A172 (cell line): ENCODE measurements at places on chromosomes 4 and X.

GRCh38 chr4:40908702-40909362 is 159.1 kb downstream of the NSUN7 start:
- peak; percentile 91 for DNase-seq

DNA sequence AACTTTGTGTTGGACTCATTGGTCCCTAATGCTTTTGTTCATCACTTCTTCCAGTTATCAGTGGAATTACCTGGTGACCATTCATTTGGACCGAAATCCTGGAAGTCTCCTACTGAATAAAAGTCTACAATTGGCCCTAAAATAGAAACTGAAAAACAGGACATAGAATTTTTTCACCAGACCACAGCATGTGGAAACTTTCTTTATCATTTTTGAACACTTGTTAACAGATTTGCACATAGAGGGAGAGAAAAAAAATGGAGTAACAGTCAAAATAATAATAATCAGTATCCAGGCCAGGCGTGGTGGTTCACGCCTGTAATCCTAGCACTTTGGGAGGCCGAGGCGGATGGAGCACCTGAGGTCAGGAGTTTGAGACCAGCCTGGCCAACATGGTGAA is 7.1 kb downstream of the EPGN start:
- no peak for DNase-seq

GRCh38 chr4:39410415-39410814 is 3.7 kb downstream of the KLB start:
- DNase-seq, result no peak

DNA sequence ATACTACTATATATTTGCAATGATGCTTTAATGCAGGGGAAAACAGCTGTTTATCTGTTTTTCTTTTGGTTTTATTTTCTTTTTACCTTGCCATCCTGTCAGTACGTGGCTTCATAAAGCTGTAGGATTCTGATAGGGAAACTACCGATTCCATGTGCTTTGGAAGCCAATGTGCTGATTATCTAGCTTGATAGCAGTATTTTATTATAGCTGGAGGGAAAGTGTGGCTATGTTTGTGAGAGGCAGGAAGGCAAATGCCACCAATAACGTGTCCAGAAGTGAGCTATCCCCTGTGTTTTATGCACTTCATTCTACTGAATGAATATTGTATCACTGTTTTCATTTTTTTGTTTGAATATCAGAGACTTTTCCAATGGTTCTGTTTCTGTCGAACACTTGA is 43.7 kb downstream of the IL15 start:
- no peak for DNase-seq

DNA sequence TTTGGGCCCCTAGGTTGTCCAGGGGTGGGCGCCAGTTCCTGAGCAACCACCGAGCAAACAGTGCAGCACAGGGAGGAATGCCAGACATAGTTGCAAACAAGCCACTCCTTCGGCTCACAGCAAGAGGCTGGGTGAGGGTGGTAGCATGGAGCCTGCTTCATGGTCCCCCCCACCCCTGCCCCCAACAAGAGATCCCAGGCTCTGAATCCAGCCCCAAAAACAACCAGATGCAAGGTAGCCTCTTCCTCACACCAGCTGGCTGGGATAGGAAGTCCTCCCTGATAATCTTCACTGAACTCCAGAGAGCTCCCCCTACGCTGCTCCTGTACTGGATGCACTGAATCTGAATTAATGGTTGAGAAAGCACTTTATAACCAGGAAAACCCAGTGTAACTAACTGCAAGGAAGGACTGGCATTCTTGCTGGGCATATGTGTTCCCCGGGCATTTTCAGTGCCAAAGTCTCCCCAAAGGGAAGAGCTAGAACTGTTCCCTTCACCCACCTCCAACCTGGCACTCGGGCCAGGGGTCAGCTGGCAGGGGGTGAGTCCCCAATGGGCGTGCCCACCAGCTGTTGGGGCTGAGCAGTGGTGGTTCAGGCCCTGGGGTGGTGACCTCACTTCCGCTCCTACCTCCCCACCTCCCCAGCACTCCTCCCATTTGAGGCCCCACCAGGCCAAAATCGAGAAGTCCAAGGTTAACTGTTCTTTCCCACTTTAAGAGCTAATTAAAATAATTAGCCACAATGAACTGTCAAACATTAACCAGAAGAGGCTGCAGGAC is 1.5 kb downstream of the ELF4 start:
- DNase-seq, result peak; percentile 26

GRCh38 chr4:75844151-75844662 is 58.0 kb downstream of the PPEF2 start:
- peak; percentile 52 for DNase-seq

GRCh38 chrX:12965131-12965940 is 9.6 kb upstream of the TMSB4X start:
- DNase-seq, result no peak

GRCh38 chr4:142405695-142406498 is 440.2 kb downstream of the INPP4B start:
- DNase-seq, result peak; percentile 58

GRCh38 chrX:23825675-23826074 is 42.7 kb downstream of the SAT1 start:
- DNase-seq, result no peak

GRCh38 chrX:55102754-55103153 is 13.9 kb downstream of the PAGE2 start:
- DNase-seq, result no peak

DNA sequence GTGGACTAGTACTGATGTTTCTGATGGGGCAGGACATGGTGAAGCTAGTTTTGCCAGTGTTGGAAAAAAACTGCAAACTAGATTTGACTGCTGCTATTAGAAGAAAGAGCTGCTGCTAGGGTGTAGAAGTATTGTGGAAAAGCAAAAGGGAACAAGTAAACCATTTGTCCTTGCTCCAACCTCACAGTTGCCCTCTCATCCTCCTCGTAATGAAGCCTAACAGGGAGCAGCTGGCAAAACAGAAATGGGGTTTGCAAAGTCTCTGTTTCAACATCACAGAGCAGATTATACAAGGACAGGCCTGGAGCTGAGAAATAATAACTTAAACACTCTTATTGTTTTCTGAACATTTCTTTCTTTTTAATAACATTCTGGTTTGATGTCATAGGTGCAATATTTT is 346.2 kb downstream of the MAGEB5 start:
- DNase-seq, result no peak

- DNase-seq, result no peak
Measured at GRCh38 chr4:85824166-85824945, 349.4 kb downstream of the ARHGAP24 start.

- no peak for DNase-seq
Measured at GRCh38 chrX:131821945-131822622, 201.0 kb upstream of the STK26 start.

- peak; percentile 11 for DNase-seq
Measured at GRCh38 chr4:24003496-24003895, 113.6 kb upstream of the PPARGC1A start.
